ENCODE measurements at places on chromosomes 11 and 22.

GRCh38 chr11:109756951-109757350, 335.0 kb downstream of the C11orf87 start:
- no peak for DNase-seq

GRCh38 chr11:89021339-89021738, 44.4 kb downstream of the GRM5 start:
- DNase-seq, result no peak

DNA sequence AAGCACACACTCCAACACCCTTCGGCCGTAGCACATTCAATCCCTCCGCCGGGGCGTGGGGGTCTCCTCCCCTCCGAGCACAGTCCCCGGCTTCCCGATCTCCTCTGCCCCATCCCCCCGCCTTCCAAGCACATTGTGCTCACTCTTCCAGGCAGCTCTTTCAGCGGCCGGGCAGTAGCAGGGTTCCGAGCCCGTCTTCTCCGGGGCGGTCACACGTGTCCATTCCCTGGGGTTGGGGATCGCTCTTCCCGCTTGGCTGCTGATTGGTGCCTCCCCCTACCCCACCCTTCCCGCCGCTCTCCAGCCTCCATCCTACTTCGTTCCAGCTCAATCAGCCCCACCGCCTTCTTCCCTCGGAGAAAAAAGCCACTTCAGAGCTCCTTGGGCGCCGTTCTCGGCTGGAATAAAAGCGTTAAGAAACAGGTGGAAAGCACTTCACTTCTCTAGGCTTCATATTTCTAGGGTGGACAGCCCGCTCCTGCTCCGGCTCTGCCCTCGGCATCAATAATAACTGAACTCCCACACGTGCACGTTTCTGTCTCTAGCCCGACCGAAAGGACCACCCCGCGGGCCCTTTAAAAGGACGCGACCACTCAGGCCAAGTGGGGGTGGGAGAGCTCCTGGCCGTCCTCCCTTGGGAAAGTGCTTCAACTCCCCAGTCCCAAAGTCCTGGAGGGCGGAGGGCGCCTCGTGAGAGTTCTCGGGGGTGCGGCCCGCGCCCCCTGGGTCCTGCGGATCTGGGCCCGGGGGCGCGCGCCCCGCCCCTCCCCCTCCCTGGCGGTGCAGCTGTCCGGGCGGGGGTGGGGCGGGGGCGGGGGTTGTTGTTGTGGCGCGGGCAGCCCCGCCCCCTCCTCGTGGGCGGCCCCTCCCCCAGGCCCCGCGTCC, 464 bp upstream of the CECR2 start:
- peak; percentile 34 for DNase-seq

GRCh38 chr11:96050435-96051182, 126.7 kb upstream of the MTMR2 start:
- DNase-seq, result no peak

DNA sequence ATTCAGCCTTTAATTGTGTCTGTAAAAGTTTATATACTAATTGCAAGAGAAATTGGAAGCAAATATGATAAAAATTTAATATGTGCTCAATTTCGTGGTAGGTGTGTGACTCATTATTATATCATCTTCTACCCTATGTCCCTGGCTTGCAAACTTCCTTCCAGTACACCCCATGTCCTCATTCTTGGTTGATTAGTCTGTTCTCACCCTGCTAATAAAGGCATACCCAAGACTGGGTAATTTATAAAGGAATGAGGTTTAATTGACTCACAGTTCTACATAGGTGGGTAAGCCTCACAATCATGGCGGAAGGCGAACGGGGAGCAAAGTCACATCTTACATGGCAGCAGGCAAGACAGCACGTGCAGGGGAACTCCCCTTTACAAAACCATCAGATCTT, 11.9 kb downstream of the MRGPRX3 start:
- no peak for DNase-seq

- no peak for DNase-seq
Measured at GRCh38 chr11:83436855-83437254, 150.7 kb upstream of the CCDC90B start.

DNA sequence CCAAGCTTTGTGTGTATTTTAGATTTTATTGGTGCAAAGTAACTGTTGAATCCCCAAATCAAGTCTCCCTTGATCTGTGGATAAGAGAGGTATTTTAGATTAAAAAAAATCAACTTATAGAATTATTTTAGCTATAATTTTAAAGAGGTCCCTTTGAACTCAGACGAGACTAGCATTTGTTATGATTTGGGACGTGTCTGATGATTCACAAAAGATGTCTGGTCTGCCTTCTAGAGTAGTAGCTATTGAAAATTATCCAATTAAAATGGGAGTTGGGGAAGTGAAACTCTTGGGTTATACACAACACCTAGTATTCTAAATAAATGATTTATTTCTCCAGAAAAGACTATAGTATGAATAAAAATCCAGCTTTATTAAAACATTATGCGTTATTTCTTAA, 227.9 kb upstream of the GRIA4 start:
- no peak for DNase-seq

- DNase-seq, result no peak
Measured at GRCh38 chr11:387193-387793, 6.7 kb upstream of the PKP3 start.

GRCh38 chr11:66858939-66859685, 2.2 kb downstream of the LRFN4 start:
- DNase-seq, result no peak

DNA sequence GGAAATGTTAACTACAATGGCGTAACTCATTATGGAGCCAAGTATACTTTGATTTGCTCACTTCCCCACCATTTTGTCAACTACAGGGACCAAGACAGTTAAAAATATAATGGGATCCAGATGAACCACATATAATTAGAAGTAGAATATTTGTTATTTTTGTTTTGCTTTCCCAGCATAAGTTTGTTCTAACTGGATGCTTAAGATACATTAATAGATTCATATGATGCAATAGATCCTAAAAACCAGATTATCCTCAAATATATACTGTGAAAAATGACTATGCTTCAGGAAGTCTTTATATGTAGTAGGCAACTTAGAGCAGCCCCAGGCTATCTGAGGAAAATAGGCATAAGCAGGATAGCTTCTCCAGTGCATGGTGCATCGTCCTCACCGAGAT, 38.3 kb downstream of the SESN3 start:
- DNase-seq, result no peak

DNA sequence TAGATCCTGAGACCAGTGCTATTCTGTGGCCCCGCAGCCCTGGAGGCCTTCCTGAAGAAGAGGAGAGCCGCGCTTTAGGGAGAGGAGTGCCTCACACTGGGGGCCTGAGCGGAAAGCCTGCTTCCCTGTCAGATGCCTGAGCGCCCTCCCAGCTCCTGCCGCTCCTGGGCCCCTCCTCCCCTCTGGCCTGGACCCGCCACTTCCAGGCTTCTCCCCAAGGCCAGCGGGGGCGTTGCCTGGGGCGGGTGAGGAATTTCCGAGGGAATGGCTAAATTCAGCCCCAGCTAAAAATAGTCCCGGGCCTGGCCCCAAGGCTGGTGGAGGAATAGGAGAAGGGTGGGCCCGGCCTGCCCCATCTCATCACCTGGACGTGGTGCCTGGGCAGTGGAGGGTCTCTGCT, 15.4 kb downstream of the ARHGEF17 start:
- no peak for DNase-seq

DNA sequence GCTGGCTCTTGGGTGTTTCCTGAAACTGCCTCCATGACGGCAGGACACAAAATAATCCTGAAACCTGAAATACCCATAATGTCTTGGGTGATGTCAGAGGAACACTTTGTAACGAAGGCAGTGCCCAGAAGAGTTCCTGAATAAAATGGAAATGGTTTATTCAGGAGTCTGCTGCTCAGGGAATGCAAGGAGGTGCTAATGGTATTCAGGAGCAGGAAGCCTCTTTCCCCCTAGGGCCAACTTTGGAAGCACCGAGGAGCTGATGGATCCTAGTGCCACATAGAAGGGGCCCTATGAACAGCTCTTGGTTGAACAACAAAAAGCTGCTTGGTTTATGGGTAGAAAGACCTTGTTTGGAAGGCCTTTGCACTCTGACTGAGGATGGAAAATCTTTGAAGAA, 15.5 kb downstream of the TREH start:
- no peak for DNase-seq

DNA sequence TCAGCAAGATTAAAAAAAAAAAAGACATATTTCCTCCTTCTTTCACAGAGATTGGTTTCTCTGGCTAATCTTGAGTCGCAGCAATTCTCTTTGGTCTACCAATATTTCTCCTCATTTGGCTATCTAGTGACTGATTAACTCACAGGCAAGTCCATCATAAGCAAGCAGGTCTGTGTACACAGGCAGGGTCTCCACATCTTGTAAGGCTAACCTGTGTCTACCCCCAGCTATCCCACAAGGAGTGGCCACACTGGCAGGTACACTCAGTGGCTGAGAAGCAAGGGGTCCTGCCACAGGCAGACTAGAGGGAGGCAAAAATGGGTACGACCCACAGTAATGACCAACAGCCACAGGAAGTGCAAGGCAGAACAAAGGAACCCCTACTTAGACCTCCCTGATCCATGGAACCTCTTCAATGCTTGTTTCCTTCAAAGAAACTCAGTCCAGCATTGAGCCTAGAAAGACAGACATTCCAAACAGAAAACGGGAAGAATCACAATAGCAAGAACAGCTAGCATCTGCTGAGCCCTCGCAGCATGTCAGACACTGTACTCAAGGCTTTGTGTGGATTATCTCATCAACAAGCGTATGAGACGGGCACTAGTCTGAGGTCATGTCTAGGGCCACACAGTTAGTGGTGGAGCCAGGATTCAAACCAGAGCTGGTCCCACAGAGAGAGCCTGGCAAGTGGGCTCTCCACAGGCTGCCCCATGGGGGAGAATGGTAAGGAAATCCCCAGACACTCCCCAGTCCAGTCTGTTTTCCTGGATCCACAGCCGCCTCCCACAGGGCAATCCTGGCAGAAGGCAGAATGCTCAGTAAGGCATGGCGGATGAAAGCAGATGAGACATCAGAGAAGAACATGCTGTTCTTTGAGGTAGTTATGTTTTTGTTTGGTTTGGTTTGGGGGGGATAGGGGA, 34.3 kb downstream of the PLEKHA7 start:
- no peak for DNase-seq

DNA sequence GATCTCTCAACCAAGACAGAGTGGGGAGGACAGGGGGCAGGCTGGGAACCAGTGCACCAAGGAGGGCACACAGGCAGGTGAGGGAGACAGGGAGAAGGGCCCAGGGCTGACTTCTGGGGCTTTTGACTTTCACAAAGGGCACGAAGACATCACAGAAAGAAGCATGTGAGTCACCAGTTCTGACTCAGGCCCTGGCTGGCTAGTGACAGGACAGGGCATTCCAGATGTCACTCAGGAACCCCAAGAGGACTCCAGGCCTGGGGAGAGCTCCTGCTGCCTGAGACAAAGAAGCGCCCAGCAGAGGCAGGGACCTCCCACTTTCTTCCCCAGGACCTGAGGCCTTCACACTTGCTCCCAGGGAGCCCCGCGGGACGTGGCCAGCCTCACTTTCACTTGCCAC, 497.2 kb downstream of the BUD13 start:
- no peak for DNase-seq

DNA sequence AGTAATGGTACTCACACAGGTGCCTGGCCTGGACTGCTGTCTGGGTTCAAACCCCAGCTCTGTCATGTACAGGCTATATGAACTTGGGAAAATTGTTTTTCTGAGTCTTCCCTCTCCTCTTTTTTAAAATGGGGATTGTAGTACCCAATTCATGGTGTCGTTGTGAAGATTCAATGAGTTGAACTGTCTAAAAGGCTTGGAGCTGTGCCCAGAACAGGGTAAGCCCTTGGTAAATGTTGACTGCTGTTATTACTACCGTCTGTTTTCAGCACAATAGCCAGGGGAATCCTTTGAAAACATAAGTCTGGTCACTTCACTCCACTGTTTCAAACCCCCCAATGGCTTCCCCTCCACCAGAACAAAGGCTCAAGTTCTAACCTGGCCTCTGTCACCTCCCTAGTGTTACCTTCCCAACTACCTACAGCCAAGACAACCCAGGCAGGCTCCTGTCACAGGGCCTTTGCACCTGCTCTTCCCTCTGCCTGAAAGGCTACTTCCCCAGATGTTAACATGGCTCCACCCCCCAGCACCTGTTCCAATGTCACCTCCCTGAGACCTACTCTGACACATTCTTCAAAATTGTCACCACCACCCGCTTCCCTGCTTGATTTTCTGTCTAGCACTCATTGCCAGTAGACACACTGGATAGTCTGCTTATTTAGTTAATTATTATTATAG, 152.8 kb downstream of the CHST1 start:
- no peak for DNase-seq

GRCh38 chr22:19707347-19708290, 6.7 kb upstream of the SEPTIN5 start:
- DNase-seq, result no peak

DNA sequence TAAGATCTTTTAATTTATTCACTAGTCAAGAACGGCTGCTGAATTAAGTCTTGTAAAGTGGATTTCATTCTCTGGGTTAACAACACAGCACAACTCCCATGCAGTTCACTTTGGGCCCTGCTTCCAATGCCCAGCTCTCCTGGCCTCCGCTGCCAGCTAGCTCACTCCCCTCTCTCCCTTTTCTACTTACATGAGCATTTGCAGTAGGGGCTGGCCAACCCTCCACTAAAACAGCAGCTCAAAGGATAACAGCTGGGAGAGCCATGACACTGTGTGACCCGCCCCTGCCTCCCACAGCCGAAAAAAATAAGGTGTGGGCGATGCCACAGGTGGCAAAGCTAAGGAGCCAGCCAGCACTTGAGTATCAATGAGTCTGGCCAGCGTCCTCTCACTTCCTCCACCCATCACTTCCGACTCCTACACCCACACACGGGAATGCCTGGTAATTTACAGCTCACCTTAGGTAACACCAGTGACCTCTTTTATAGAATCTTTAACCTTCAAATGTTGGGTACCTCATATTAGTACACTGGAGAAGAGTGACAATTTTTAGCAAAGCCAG, 56.8 kb downstream of the DGCR2 start:
- peak; percentile 3 for DNase-seq

DNA sequence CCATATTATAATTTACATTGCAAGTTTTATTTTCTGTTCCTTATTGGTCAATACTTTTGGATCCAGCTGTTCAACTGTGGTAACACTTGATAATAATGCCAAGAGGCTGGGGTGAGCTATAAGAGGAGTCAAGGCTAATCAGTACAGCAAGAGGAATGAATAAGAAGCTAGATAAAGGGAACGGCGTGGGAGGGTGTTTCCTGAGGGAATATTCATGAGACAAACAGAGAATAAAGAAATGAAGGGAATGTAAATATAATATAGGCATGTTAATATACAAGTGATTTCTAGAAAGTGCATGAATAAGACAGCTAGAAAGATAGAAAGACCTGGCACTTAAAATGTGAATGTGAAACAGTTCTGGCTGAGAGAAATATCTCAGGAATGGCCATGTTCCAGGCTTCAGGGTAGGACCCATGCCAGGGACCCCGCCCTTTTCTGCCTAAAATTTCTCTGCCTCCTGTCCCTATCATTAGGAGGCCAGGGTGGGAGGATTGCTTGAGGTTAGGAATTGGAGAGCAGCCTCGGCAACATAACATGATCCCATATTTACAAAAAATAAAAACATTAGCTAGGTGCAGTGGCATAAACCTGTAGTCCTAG, 3.9 kb downstream of the OR51B4 start:
- DNase-seq, result no peak
